ENCODE measurements at places on chromosomes 1 and 21. TPM values are rescaled to one million over a fixed set of nuclear protein-coding genes. Genes with fewer than 3 reads are reported as not detected.

Gene LRRC3
- 4.9 TPM for polyA plus RNA-seq

DNA sequence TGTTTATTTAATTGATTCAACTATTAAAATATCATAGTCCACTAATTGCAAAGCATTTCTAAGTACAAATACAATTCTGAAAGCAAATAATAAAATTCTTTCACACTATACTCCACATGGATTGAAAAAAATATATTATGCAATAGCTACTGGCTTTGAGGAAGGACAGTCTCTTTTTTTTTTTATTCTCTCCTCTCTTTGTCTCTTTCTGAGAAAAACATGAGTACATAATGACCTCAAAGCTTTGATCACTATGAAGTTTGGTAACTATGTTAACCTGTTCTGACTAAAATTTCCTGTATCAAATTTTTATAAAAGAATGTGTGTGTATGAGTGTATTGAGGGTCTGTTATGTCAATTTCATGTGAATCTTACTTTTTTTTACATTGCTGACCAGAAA lies 96.2 kb downstream of the RGS2 start:
- no peak for DNase-seq

DNA sequence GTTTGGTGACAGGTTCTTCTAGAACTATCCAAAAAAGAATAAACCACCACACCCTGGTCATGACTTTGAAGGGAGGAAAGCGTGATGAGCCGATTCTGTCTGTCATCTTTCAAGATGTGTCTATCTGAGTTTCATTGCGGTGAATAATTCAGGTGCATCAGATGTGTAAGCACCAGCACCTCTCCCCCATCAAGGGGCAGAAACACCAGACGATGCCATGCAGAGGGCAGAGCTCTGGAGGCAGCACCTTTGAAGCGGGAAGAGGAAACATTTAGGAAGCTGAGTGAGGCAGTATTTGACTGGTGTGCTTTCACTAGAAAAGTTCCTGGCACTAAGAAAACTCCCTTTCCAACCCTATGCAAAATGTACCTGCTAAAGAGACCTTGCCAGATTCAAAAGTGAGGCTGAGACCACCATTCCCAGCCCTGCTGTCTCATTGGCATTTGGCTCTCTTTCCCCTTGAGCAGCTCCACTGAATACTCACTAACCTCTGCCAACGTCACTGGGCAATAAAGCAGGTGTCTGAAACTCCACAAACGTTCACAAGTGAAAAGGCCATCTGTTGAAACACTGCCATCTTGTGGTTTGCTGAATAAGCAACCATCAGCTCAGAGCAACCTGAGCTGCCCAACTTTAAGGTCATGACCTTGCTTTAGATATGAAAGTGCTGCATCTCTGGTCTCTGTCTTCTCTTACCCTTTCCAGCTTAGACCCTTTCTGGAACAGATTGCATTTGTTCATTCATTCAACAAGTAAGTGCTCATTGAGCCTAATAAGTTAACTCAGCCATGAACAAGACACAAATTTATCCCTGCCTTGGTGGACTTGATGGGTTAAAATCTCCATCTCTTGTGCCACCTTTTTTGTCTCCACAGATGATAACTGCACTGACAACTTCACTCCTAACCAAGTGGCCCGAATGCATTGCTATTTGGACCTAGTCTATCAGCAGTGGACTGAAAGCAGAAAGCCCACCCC lies 228.6 kb downstream of the PAPPA2 start:
- peak; percentile 3 for DNase-seq

GRCh38 chr1:1510912-1511532 lies 940 bp upstream of the ATAD3A start:
- DNase-seq: no peak

GRCh38 chr1:85609976-85610375 lies 29.4 kb downstream of the CCN1 start:
- no peak for DNase-seq

DNA sequence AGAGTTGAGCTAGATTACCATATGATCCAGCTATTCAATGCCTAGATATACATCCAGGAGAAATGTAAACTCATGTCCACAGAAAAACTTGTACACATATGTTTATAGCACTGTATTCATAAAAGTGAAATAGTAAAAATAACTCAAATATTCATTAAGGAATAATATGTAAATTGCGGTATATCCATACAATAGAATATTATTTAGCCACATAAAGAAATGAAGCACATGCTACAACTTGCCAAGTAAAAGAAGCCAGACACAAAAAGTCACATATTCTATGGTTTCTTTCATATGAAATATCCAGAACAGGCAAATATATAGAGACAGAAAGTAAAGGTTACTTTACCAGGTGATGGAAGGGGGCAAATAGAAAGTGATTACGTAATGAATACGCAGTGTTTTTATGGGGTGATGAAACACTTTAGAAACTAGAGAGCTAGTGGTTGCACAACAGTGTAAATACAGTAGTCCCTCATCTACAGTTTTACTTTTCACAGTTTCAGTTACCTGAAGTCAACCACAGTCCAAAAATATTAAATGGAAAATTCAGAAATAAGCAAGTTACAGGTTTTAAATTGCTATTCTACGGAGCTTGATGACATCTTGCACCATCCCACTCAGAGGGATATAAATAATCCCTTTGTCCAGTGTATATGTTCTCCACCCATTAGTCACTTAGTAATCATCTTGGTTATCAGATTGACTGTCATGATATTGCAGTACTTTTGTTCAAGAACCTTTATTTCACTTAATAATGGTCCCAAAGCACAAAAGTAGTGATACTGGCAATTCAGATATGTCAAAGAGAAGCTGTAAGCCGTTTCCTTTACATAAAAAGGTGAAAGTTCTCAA lies 62.3 kb downstream of the ZNF644 start:
- DNase-seq: no peak
